Chondrocyte (in vitro differentiated cells): ENCODE measurements at places on chromosomes 5 and 9. TPM values are rescaled to one million over a fixed set of nuclear protein-coding genes. Genes with fewer than 3 reads are reported as not detected.
A peak's percentile ranks its signal among the peaks of the same experiment; 100 is the strongest.

DNA sequence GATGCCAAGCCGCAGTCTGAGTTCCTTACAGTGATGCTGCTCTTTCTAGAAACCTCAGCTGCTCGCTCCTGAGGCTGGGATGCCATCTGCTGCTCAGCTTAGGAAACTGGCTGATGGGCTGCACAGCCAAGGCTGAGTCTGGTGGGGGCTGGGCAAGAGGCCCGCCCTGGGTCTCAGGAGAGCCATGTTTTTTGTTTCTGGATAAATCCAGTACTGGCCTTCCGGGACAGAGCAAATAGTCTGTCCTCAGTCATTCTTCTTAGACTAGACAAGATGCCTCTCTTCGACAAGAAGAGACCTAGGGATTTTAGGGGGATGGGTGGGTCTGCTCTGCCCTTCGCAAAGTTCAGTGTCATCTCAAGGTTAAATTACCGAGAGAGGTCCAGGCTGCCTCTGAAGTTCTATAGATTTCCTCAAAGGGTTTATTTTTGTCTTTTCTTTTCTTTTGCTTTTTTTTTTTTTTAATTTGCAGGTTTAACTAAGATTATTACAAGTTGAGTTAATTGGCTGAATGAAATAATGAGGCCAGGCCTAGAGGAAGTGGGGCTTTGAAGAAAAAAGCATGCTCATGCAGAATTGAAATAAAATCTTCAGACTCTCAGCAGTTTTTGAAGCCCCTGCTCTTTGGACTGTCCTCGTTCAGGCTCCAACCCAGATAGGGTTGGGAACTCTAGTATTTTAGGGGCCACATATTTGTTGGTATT is 30.6 kb upstream of the MATR3 start:
- no peaks in the 10 kb centered on the region for H3K36me3 ChIP-seq
- H3K27me3 ChIP-seq: no peaks in the 10 kb centered on the region
- peak; percentile 94 for DNase-seq
- peaks cover 9% of the 10 kb centered on the region for H3K4me1 ChIP-seq
- H3K27ac ChIP-seq: peak overlapping the region; percentile 57

DNA sequence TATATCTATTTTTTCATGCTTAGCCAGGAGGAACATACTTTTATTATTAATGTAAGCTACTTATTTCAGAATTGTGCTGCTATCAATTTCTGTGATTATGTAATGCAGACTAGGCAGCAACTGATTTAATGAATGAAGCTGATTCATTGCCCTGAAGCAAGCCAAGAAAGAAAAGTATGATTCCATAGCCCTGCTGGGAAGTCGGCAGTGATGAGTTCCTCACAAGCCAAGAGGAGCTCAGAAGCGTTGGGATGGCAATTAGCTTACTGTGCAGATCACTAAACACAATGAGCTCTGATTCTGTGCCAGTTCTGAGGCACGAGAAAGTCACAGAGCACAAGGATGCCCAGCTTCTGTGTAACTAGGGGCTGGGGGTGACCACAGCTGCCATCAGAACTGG is 254.3 kb upstream of the KLF9 start:
- H3K27ac ChIP-seq: no peak overlapping the region
- H3K4me3 ChIP-seq: no peak overlapping the region
- no peaks in the 10 kb centered on the region for H3K4me1 ChIP-seq
- H3K27me3 ChIP-seq: peaks cover 7% of the 10 kb centered on the region
- DNase-seq: no peak

The ERMP1 gene
- 5.4 to 11.7 TPM (median 7.6 TPM) in 3 replicates for total RNA-seq

The TMEM215 gene
- not detected in 3 replicates for total RNA-seq

The PCDHGA5 gene
- 0.15 to 0.48 TPM (median 0.27 TPM) in 3 replicates for total RNA-seq

The FCN1 gene
- not detected in 3 replicates for total RNA-seq

The IL33 gene
- not detected in 3 replicates for total RNA-seq

- H3K4me1 ChIP-seq: no peaks in the 10 kb centered on the region
- H3K27ac ChIP-seq: no peak overlapping the region
- no peak for DNase-seq
- no peak overlapping the region for H3K4me3 ChIP-seq
- peaks cover 2% of the 10 kb centered on the region for H3K27me3 ChIP-seq
- no peaks in the 10 kb centered on the region for H3K36me3 ChIP-seq
These were observed 133.1 kb upstream of the CDH12 start for GRCh38 chr5:22986281-22986680.

The ABCA1 gene
- 22.4 to 26.6 TPM (median 25.1 TPM) in 3 replicates for total RNA-seq

- no peaks in the 10 kb centered on the region for H3K27me3 ChIP-seq
- peaks cover 27% of the 10 kb centered on the region for H3K4me1 ChIP-seq
- H3K36me3 ChIP-seq: peaks cover 4% of the 10 kb centered on the region
- no peak for DNase-seq
- no peak overlapping the region for H3K27ac ChIP-seq
These were observed 2.1 kb upstream of the PSIP1 start for GRCh38 chr9:15512889-15513288.

DNA sequence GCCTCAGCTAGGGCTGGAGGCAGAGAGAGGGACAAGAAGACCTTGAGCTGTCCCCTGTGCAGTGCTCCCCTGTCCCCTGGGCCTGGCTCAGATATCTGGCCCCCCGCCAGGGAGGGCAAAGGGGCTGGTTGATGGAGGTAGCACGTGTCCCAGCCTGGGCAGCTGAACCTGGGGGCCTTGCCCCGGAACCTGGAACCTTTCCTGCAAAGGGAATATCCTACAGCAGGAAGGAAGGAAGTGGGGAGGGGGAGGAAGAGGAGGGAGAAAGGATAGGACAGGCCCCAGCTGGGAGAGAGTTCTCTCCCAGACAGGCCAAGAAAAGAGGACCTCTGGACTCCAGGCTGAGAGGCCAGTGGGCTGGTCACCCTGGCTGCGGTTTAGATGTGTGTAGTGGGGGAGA is 27.6 kb upstream of the PSD2 start:
- no peaks in the 10 kb centered on the region for H3K27me3 ChIP-seq
- no peak overlapping the region for H3K27ac ChIP-seq
- no peak overlapping the region for H3K4me3 ChIP-seq
- peaks cover 22% of the 10 kb centered on the region for H3K4me1 ChIP-seq

- H3K27me3 ChIP-seq: no peaks in the 10 kb centered on the region
- peaks cover 4% of the 10 kb centered on the region for H3K36me3 ChIP-seq
- DNase-seq: no peak
These were observed 7.8 kb downstream of the ANGPTL2 start for GRCh38 chr9:127114606-127115005.

The PRUNE2 gene
- total RNA-seq: 5.5 to 11.4 TPM (median 10.5 TPM) in 3 replicates

The KIF24 gene
- total RNA-seq: 0.90 to 2.5 TPM (median 1.0 TPM) in 3 replicates

DNA sequence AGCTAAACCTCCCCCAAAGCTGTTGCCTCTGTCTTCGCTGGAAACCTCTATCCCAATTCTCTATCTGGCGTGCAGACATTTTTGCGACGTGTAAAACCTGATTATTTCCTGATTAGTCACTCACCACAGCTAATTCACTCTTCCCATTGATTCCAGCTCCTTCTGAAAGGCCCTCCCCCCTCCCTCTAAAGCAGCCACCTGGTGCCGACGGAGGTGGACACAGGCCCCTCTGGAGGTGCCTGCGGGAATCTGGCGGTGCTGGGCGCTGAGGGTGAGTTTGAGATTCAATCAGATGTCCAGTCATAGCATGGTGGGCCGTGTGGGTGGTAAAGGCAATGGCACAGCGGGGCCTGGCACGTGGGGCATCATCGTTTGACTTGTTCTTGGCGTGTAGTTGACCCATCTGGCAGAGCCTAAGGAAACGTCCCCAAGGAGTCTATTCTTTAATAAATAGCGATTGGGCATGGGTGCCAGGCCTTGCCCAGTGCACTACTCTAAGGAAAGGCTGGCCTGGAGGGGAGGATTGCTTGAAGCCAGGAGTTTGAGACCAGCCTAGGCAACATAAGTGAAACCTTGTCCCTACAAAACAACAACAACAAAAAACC is 271.1 kb upstream of the MVB12B start:
- H3K4me3 ChIP-seq: no peak overlapping the region
- H3K27ac ChIP-seq: no peak overlapping the region
- no peaks in the 10 kb centered on the region for H3K4me1 ChIP-seq
- H3K36me3 ChIP-seq: no peaks in the 10 kb centered on the region

DNA sequence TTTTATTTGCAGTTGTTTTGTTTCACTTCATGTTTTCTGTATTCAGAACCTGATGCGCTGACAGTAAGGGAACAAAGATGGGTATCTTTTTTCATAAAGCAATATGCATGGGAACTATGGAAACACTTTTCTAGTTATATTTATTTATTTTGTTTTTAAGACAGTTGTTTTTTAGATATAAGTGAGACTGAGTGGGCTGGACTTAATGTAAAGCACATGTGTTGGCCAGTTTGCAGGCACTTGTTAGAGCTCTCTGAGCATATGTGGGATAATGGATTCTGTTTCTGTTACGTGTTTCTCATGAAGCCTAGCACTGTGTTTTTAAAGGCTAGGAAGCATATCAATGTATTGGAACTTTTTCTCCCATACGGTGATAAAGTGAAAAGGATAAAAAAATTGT is 164.1 kb downstream of the PRR16 start:
- H3K27ac ChIP-seq: no peak overlapping the region
- H3K4me1 ChIP-seq: peaks cover 14% of the 10 kb centered on the region
- H3K4me3 ChIP-seq: no peak overlapping the region
- H3K36me3 ChIP-seq: peaks cover 9% of the 10 kb centered on the region
